Kidney (tissue), 22 donors: ENCODE measurements at places on chromosomes 6 and 20. TPM values are rescaled to one million over a fixed set of nuclear protein-coding genes. Genes with fewer than 3 reads are reported as not detected.

GRCh38 chr6:84026721-84027164, 6.8 kb upstream of the MRAP2 start:
- H3K36me3 ChIP-seq: no peaks in the 10 kb centered on the region
- H3K27ac ChIP-seq: no peak overlapping the region

DNA sequence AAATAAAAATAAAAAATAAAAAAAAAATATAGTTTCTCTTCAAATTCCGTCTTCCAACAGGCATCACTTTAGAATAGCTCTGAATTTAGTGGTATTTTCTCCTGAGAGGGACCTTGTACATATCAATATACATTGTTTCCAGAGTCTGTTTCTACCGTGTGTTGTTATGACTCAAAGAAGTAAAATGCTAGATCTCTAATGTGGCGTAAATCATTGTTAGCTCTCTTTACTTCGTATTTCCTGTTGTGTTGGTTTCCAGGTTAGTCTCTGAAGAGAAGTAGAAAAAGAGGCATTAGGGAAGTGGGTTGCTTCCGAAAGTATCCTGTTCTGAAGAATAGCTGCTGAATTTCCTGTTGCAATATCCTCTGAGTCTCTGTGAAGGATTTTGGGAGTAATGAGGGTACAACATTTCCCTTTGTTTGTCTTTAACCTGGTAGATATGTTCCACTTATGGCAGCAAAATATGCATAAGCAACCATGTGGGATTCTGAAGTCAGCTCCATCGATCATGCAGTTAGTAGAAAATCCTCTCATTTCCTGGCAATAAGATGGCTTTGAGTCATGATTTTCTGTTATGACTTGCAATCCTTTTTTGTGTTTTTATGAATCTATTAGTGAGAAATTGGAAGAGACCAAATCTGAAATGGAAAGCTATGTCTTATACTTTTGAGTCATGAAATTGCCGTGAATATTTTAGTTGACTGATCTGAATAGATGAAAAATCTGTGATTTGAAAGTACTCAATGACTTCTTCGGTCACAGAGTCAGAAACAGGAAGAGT, 42.0 kb upstream of the MCHR2 start:
- H3K27me3 ChIP-seq: no peaks in the 10 kb centered on the region
- DNase-seq: no peak
- no peaks in the 10 kb centered on the region for H3K4me1 ChIP-seq
- H3K4me3 ChIP-seq: no peak overlapping the region
- H3K36me3 ChIP-seq: no peaks in the 10 kb centered on the region

GRCh38 chr6:82380566-82381185, 17.1 kb downstream of the TPBG start:
- H3K27me3 ChIP-seq: no peaks in the 10 kb centered on the region
- no peak overlapping the region for H3K27ac ChIP-seq
- DNase-seq: no peak
- H3K4me3 ChIP-seq: no peak overlapping the region
- H3K36me3 ChIP-seq: no peaks in the 10 kb centered on the region
- no peaks in the 10 kb centered on the region for H3K4me1 ChIP-seq

DNA sequence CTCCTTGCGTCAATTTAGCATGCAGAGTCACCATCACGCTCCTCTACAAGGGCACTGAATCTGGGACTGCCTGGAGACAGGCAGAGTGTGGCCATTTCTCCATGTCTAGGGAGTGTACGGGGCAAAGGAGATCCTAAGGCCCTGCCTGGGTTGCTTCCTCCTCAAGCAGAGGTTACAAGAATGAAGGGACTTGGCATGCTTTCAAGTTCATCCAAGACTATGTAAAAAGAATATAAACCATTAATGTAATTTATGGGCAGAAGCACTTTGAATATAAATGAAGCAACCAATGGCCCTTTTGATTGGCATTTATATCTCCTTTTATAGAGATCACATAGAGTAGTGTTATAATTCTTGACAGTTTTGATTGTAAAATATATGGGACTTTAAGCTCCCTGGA, 137.5 kb downstream of the BTBD3 start:
- no peaks in the 10 kb centered on the region for H3K27me3 ChIP-seq
- peak; percentile 38 for DNase-seq
- no peak overlapping the region for H3K4me3 ChIP-seq
- H3K36me3 ChIP-seq: no peaks in the 10 kb centered on the region
- H3K27ac ChIP-seq: no peak overlapping the region
- no peaks in the 10 kb centered on the region for H3K4me1 ChIP-seq

DNA sequence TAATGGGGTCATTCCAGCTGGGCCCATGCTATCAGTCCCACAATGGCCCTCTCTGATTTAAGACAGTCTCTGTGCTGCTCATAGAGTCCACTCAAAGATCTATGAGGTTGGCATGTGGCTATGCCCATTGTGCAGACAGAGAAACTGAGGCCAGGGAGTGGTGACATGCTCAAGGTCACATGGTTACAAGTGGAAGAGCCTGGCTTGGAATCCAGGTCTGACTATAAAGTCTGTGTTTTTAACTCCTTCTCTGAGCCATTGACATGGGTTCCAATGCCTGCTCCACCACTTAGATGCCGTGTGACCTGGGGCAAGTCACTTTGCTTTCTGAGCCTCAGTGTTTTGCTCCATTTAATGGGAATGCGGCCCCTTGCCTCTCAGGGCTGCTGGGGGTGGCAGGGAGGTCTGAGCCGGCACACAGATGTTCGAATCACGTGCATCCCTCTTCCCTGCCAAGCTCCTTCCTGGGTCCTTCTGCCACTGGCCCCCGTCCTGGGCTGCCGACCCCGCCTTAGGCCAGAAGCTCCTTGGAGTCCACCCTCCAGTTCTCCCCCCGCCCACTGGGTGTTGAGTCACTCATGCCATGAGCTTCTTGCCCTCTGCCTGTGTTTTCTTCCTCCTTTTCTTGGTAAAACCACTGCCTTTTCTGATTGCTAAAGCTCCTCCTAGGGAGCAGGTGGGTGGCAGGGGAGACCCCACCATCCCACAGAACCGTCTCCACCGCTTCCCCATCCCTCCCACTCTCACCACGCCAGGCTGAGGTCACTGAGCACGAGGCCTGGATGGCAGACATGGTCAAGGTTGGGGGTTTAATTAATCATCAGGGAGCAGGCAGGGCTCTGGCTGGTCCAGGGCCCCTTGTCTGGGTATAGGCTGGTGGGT, 35.7 kb downstream of the CEBPB start:
- H3K36me3 ChIP-seq: no peaks in the 10 kb centered on the region
- no peaks in the 10 kb centered on the region for H3K4me1 ChIP-seq
- no peaks in the 10 kb centered on the region for H3K27me3 ChIP-seq

GRCh38 chr20:13677241-13677640, 38.5 kb upstream of the TASP1 start:
- no peaks in the 10 kb centered on the region for H3K27me3 ChIP-seq
- DNase-seq: no peak
- no peaks in the 10 kb centered on the region for H3K36me3 ChIP-seq
- no peaks in the 10 kb centered on the region for H3K4me1 ChIP-seq
- no peak overlapping the region for H3K4me3 ChIP-seq

GRCh38 chr6:74015427-74015826, 319.4 kb downstream of the CD109 start:
- no peak overlapping the region for H3K27ac ChIP-seq
- no peak for DNase-seq
- H3K4me3 ChIP-seq: no peak overlapping the region
- no peaks in the 10 kb centered on the region for H3K36me3 ChIP-seq
- H3K4me1 ChIP-seq: no peaks in the 10 kb centered on the region

DNA sequence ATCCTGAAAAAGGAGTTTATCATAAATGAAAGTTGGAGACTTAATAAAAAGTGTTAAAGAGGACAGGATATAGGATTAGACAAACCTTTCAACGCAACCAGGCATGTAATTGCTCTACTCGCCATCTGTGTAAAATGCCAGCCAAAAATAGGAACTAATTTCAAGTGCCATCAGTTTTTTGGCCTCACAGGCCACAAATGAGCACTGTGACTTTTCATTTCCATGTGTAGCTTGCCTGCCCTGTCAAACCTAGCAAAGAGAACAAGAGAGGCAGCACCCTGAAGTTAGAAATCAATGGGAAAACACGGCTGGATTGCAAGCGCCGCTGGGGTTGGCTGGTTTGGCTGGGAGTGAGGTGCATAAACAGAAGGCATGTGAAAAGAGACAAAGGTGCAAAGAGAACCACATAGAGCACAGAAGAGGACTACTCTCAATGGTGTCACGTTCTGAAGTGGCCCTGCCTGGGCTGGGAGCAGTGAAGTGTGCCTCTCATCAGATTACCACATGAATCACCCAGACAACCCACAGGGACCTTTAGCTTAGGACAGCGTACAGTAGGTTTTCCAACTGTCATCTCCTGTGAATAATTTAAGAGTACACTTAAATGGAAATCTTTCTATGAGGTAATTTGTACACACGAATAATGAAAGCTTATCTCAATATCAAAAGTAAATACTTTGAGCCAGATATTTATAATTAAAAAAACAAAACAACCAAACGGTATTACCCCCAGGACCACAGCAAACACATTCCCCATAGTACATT, 78.0 kb upstream of the NHSL1 start:
- H3K27me3 ChIP-seq: no peaks in the 10 kb centered on the region
- no peaks in the 10 kb centered on the region for H3K36me3 ChIP-seq
- H3K27ac ChIP-seq: no peak overlapping the region
- no peak overlapping the region for H3K4me3 ChIP-seq
- DNase-seq: peak; percentile 50

- no peak overlapping the region for H3K4me3 ChIP-seq
- H3K27ac ChIP-seq: no peak overlapping the region
- H3K36me3 ChIP-seq: no peaks in the 10 kb centered on the region
- no peaks in the 10 kb centered on the region for H3K4me1 ChIP-seq
Observed at GRCh38 chr6:99270030-99270429, 79.4 kb downstream of the FAXC start.

GRCh38 chr6:16168121-16168520, 39.2 kb downstream of the MYLIP start:
- peak; percentile 24 for DNase-seq
- no peak overlapping the region for H3K4me3 ChIP-seq
- H3K27me3 ChIP-seq: no peaks in the 10 kb centered on the region
- no peaks in the 10 kb centered on the region for H3K36me3 ChIP-seq
- H3K4me1 ChIP-seq: peaks cover 7% of the 10 kb centered on the region

DNA sequence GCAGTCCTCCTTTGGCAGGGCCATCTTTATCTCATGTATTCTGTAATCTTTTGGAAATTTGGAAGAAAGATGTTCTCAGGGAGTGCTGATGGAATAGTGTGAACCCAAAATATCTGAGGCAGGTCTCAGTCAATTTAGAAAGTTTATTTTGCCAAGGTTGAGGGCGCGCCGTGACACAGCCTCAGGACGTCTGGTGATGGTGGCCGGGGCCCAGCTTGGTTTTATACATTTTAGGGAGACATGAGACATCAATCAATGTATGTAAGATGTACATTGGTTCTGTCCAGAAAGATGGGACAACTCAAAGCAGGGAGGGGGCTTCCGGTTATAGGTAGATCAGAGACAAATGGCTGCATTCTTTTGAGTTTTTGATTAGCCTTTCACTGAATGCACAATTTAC, 89.8 kb downstream of the ERMARD start:
- no peaks in the 10 kb centered on the region for H3K27me3 ChIP-seq
- no peaks in the 10 kb centered on the region for H3K36me3 ChIP-seq
- no peak overlapping the region for H3K4me3 ChIP-seq
- no peak for DNase-seq

GRCh38 chr6:15781333-15781732, 118.5 kb upstream of the DTNBP1 start:
- no peaks in the 10 kb centered on the region for H3K27me3 ChIP-seq
- H3K27ac ChIP-seq: no peak overlapping the region
- H3K36me3 ChIP-seq: no peaks in the 10 kb centered on the region
- no peaks in the 10 kb centered on the region for H3K4me1 ChIP-seq
- H3K4me3 ChIP-seq: no peak overlapping the region
- no peak for DNase-seq

GRCh38 chr6:142387997-142388815, 86.4 kb downstream of the ADGRG6 start:
- no peaks in the 10 kb centered on the region for H3K36me3 ChIP-seq
- no peak overlapping the region for H3K4me3 ChIP-seq

AFG1L gene
- 7.0 TPM for total RNA-seq

SLC22A2 gene
- 27.9 TPM for total RNA-seq

GFOD1 gene
- 14.6 TPM for total RNA-seq

NUS1 gene
- 35.8 TPM for total RNA-seq

WFDC12 gene
- total RNA-seq: 1.4 TPM

RBBP8NL gene
- total RNA-seq: 0.13 TPM
